Frontal cortex (tissue), 4 donors: ENCODE measurements at places on chromosomes 3 and 15.

- DNase-seq = no peak
Observed at GRCh38 chr3:107861422-107861821, 229.4 kb downstream of the CD47 start.

DNA sequence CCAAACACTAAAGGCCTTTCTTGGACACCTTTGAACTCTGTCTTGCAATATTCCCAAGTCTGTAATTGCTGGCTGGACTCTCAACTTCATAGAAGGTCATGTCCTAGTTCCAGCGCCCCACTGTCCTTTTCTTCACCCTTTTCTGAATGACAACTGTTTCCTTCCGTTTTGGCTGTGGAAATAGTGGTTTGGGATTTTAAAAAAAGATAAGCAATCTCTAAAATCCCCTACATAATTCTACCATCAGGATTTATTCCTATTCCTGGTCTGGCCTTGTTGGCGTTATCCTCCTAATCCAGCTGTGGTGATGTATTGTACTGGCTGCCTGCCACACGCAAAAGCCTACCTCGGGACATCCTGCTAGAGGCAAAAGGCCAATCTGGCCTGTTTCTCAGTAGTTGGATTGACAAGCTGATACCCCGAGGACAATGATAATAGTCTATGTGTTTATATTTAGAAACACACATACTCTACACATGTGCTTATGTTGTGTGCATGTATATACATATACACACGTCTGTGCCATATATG lies 440.3 kb upstream of the DPH6 start:
- DNase-seq = no peak

DNA sequence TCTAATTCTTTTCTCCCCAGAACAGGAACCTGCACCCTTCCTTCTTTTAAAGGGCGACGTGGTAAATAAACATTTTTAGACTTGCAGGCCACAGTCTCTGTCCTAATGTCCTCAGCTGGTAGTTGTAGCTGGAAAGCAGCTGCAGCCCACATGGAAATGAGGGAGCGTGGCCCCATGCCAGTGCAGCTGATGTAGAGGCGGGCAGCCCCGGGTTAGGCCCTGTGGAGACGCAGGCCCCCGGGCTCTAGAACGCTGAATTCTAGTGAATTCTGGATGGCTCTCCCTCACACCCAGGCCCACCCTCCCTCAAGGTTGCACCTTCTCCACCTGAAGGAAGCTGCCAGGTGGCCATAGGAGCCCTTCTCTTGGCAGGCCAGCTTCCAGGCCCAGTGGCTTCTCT lies 52.3 kb downstream of the PGPEP1L start:
- DNase-seq = peak; percentile 69

DNA sequence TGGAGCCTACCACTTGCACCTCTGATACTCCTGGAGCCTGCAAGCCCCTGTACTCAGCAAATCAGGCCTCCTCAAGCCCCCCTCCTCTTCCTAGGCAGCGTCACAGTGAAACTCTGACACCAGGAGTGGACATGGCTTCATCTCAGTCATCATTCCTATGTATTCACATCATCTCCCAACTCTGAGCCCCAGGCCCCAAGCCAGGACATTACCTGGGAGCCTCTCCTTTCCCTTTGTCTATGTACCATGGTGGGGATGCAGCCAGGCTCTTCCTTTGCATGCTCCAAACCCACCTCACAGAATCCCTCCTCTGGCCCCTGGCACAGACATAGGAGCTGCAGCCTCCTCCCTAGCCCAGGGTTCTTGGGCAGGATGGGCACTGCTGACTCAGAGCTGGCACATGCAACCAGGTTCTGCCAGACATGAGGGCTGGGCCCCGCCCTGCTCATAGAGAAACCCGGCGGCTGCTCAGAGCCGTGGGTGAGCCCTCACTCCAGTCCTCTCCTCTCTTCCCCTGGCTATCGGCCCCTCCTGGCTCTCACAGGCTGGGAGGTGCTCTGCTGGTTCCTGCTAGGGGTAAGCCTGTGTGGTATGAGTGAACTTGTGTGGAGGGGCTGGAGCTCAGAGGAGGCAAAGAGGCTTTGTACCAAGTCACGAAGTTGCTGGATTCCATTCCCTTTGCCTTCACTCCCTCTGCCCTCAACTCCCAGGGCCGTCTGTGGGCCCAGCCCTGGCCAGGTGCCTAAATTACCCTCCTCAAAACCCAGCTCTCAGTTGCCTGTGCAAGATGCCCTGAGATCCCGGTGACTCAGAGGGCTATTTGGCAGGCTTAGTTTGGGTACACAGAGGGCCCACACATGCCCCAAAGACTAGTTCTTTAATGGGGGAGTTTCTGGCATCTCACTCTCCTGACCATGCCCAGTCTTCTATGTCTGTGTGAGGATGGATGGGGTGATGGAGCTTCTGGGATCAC lies 1.9 kb upstream of the PLCD1 start:
- DNase-seq = no peak

DNA sequence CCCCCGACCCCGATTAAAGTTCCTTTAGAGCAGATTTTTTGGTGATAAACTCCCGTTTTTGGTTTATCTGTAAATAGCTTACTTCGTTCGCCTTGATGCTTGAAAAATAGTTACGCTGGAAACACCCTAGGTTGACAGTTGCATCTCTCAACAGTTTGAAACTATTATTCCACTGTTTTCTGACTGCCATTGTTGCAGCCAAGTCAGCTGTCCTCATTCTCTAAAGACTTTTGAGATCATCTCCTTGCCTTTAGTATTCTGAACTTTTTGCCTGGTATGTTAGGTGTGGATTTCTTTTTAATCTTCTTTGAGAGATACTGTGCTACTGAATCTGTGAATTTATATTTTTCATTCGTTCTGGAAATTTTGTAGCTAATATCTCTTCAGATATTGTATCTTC lies 122.7 kb upstream of the NSMCE3 start:
- no peak for DNase-seq

- no peak for DNase-seq
Observed at GRCh38 chr3:15164340-15164739, 41.7 kb upstream of the CAPN7 start.

GRCh38 chr3:187640569-187641059 lies 29.6 kb downstream of the SST start:
- DNase-seq = no peak

GRCh38 chr15:72502220-72502809 lies 28.2 kb downstream of the ARIH1 start:
- DNase-seq = no peak

DNA sequence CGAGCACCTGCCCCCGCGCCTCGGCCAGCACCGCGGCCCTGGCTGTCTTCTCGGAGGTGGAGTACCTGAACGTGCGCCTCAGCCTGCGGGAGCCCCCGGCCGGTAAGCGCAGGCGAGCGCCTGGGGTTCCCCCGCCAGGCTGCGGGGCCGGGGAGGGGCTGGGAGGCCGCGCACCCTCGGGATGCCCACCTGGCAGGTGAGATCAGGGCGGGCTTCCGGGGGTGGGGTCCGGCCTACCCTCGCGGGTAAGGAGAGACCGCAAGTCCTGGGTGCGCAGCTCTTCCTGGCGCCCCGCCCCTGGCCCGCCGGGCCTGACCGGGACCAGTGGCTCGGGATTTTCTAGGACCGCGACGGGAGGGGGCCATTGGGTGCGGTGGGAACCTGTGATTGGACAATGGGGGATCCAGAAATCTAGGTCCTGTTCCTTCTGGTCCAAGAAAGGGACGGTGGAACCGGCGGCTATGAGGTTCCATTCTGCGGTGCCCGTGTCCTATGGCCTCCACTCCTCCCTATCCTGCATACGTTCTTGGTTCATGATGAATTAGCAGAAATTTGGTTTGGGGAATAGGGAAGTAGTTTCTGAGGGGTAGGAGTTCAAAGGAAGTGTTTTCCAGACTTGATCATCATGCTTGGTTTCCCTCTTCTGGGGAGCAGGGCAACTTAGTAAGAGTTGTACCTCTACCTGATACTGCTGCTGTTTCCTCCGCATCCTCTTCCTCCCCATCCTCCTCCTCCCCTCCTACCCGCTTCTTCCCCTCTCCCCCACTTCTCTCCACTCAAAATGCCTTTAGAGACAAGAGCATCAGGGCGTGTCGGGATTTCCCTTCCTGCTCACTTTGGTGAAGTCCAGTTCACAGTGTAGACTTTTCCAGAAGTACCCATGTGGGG lies 808 bp downstream of the ARRDC4 start:
- DNase-seq = peak; percentile 7

DNA sequence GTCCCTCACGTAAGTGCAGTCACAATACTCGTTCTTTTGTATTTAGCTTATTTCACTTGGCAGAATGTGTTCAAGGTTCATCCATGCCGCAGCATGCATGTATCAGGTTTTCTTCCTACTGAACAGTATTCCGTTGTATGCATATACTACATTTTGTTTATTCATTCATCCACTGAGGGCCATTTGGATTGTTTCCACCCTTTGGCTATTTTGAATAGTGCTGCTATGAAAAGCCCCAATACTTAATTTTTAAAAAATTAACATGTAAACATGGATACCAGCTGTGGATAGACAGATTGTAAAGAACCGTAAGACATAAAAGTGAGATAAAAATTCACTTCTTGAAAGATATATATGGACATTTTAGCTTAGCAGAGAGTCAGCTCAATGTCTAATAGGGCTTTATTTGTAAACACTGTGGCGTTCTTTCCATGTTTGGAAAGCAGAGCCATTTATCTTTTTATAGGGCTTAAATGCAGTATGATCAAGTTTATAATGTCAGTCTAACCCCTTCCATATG lies 115.9 kb downstream of the VPS8 start:
- DNase-seq = no peak

GRCh38 chr15:49953421-49953820 lies 165.6 kb downstream of the ATP8B4 start:
- DNase-seq = no peak

- no peak for DNase-seq
Observed at GRCh38 chr3:153045150-153045549, 116.9 kb upstream of the RAP2B start.

GRCh38 chr3:54344601-54345231 lies 222.4 kb downstream of the CACNA2D3 start:
- DNase-seq = no peak
